Dermis blood vessel endothelial cell (primary cell): ENCODE measurements at places on chromosomes 5 and 9. TPM values are rescaled to one million over a fixed set of nuclear protein-coding genes. Genes with fewer than 3 reads are reported as not detected.

GRCh38 chr5:3323144-3323543 is 272.5 kb upstream of the IRX1 start:
- DNase-seq, result no peak

DNA sequence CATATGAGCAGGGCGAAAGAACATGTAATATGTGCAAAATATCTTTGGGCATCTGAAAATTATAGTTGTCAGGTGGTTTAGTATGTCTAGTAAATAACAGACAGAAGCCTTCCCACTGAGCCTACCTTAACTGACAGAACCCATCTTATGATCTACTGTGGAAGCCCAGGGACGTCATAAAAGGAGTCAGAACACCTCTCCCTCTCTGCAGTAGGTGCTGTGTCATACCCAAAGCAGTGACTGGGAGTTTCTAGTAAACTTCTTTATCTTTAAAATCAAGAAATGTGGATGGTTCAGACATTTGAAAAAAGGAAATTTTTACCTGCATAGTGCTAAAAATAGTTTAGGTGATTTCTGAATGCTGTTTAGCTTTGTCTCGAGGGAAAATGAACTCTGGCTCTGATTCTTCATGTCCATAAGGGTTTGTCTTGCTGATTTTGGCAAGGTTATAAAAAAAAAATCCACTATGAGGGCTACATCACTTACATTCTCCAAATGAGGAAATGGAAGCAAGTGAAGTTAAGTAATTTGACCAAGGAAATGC is 104.0 kb downstream of the NUDT12 start:
- no peak for DNase-seq

- DNase-seq, result no peak
These were observed 105.4 kb upstream of the SPOCK1 start for GRCh38 chr5:137604348-137605095.

- peak; percentile 60 for DNase-seq
These were observed 70.6 kb downstream of the LRSAM1 start for GRCh38 chr9:127521919-127522304.

- no peak for DNase-seq
These were observed 29.4 kb upstream of the POMT1 start for GRCh38 chr9:131473198-131473885.

DNA sequence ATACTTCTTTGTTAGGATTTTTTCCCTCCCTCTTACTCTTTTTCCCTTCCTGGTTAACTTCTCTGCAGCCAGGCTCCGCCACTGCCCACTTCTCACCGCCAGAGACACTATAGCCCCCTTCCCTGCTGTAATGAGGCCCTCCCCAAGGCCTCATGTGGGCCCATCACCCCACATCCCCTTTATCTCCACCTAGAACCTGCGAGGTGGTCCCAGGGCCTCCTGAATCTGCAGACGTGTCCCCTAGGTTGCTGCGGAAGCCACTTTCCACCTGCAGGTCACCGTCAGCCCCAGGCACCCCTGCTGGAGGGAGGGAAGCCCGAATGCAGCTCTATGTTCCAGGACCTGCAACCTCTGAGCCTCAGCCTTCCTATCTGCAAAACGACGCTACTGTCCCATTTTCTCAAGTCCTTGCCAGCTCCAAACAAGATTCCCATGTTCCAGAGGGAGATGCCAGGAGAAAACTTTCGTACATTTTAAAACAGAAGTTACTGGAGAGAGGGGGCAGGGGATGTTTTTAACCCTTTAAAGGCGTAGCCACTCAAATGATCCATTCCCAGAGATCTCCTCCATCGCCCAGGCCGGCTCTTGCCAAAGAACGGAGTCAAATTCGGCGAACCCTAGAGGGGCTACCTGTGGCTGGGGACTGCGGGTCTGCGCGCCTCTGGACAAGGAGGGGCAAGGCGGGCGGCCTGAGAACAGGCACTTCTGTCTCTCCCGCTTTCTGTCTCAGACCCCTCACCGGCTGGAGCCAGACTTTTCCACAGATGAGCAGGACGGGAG is 929 bp downstream of the SH3PXD2B start:
- peak; percentile 80 for DNase-seq

DNA sequence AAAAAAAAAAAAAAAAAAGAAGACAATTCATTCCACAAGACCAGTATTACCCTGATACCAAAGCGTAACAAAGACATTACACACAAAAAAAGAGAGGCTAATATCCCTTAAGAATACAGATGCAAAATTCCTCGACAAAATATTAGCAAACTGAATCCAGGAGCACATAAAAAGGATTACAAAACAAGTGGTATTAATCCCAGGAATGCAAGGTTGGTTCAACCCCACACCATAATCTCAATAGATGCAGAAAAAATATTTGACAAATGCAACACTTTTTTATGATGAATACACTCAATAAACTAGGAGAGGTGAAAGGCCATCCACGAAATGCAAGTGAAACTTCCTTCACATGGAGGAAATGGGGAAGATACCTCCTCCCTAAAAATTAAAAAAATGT is 80.1 kb upstream of the TLR4 start:
- no peak for DNase-seq

GRCh38 chr9:136644343-136644592 is 18.4 kb upstream of the EGFL7 start:
- DNase-seq, result no peak

- no peak for DNase-seq
These were observed 99.7 kb downstream of the SERINC5 start for GRCh38 chr5:80156156-80156555.

CARTPT gene
- not detected in 2 replicates for total RNA-seq

IL33 gene
- total RNA-seq, result 11.8 and 38.5 TPM in 2 replicates

PTGES gene
- 0.47 and 0.51 TPM in 2 replicates for total RNA-seq
